ENCODE measurements at places on chromosomes 2 and 18. TPM values are rescaled to one million over a fixed set of nuclear protein-coding genes. Genes with fewer than 3 reads are reported as not detected.

DNA sequence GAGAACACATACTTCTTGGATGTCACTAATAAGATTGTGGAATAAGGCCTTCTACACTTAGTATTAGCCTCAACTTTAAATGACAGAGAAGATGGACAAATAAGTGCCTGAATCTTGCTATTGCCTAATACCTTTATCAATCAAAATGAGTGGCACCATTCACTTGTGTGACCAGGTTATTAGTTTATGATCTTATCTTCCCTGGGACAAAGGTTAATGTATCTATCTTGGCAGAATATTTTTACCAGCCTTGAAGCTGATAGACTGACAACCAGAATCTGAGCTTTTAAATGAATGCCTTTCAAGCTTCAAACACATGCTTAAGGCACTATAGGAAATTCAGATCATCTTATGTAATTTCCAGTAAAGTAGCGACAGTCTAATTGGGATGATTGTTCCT, 202.9 kb downstream of the CCDC85A start:
- DNase-seq = no peak

DNA sequence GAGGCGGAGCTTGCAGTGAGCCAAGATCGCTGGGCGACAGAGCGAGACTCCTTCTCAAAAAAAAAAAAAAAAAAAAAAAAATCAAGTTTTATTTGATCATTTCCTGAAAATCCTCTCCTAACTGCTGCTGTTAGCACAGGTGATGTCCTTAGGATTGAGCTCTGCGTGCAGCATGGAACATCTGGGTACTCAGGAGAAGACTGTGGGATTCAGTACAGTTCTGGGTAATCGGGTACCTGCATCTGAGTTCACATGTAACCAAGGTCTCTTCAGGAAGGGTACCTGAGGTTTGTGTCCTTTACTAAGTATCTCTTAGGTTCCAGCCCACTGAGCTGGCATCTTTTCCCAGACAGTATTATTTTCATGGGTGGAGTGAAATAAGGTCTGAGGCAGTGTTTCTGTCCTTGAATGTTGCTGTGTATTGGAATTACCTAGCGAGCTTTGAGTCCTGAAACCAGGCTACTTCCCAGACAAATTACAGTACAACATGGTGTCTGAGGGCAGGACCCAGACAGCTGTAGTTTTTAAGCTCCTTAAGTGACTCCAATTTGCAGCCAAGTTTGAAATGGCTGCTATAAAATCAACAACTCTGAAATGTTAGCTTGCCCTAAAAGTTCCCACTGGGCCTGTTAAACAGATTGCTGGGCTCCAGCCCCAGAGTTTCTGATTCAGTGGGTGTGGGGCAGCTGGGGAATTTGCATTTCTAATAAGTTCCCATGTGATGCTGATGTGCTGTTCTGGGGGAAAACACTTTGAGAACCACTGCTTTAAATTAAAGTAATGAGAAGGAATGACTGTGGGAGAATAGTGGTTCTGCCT, 120.5 kb downstream of the PMAIP1 start:
- no peak for DNase-seq

DNA sequence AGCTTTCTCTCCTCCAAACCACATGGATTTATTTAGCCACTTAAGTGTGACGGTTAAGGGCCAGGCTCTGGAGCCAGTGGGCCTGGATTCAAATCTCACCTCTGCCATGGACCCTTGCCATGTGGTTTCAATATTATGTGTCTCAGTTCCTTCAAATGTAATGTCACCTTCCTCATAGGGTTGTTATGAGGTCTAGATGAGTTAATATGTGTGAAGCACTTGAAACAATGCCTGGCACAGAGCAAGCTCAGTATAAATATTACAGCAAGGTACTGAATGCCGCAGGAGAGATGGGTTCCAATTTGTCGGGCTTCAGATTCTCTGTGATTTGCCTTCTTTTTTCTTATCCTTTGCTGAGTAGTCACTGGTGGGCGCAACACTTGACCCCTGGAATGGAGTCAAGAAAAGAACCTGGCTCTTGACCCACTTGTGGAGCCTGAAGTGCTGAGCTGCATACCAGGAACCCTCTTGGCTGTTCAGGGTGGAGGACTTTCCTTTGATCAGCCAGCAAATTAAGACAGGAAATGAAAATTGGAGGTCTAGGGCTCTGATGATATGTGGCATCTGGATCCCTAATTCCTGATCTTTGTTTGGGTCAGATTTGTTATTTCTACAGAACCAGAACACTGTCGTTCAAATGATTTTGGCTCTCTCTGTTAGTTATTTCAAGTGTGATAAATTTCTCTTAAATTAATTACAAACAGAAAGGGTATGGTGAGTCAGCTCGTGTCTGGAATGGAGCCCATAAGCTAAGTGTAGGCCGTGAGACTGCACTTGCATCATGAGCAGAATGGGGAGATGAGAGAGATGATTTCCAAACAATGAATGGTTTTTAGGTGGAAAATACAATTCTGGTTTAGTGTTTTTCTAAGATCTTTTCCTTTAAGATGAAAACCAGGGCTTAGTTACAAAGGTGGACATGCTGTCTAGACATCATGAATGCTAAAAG, 293.0 kb downstream of the KCNS3 start:
- DNase-seq = peak; percentile 5

GRCh38 chr2:46950314-46950713, 34.7 kb upstream of the MCFD2 start:
- DNase-seq = no peak

DNA sequence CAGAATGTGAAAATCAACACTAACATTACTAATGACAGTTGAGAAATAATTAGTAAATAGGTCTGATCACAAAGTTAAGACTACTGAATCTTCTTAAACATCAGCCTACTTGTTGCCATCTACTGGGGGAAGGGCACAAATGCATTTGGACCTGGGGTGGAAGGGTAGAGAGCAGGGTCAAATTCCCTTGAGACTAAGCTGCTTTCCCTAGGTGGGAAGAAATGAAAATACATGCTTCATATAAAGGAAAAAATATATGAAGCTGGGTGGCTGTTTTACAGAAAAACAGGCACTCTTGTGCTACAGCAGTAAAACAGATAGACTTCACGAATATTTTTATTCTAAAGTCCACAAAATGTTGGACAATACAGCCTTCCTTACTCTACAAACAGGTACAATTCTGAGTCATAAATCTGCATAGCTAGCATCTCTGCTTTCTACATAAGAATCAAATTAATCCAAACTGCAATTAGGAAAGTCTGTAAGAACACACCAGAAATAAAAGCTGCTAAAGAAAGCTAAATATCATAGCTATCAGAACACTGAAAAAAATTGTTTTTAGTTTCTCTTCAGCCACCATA, 10.9 kb downstream of the TRIP12 start:
- DNase-seq = no peak

GRCh38 chr18:48310999-48311398, 98.2 kb downstream of the ZBTB7C start:
- DNase-seq = no peak

- DNase-seq = no peak
These were observed 25.6 kb upstream of the CYRIA start for GRCh38 chr2:16691261-16691660.

SLC39A6 gene
- 61.9 TPM for total RNA-seq

IL36G gene
- total RNA-seq = not detected

UGT1A7 gene
- total RNA-seq = not detected

DNA sequence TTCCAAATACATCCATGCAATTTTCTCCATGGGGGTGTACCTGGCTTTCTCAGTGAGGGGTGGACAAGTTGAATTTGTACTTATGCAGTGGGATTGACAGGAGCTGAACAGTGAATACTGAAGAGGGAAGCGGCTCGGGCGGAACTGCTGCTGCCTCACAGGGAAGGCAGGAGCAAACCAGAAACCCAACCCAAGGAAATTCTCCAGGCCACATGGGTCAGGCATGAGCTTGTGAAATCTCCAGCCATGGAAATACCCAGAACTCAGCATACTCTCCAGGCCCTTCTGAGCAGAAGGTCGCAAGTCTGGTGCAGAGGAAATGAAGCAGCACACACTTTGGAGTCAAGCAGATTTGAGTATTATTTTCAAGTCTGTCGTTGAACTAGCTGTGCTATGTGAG, 26.5 kb upstream of the INO80C start:
- DNase-seq = no peak

KIAA2012 gene
- 0.25 TPM for total RNA-seq

- DNase-seq = peak; percentile 34
These were observed 420 bp downstream of the PIGN start for GRCh38 chr18:62186499-62186773.

- no peak for DNase-seq
These were observed 53.2 kb downstream of the NEB start for GRCh38 chr2:151681051-151681450.

TMEM247 gene
- total RNA-seq = not detected

DNA sequence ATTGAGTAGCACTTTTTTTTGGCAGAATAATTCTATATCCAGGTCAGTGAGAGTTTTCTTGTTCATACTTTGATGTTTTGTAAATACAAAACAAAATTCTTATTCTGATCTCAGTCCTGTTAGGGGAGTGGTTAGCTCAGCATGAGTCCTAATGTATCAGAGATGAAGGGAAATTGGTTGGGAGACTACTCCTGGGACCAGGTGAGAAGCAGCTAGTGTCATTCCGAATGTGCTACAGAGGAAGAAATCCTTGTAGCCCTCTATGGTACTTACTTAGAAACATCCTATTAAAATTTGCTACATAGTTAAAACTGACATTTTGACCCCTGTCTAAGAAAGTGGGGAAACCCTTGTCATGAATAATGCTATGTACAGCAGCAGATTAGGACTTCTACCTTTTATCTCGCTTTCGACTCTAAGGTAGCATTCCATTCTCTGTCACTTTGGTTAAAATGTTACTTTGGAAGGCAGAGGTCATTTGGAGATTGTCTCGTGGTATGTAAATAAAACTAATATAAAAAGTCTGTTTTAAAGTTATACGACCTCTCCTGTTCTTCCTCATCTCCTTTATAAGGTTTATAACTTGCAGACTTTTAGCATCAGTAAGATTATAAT, 65.8 kb downstream of the PARD3B start:
- no peak for DNase-seq

DNA sequence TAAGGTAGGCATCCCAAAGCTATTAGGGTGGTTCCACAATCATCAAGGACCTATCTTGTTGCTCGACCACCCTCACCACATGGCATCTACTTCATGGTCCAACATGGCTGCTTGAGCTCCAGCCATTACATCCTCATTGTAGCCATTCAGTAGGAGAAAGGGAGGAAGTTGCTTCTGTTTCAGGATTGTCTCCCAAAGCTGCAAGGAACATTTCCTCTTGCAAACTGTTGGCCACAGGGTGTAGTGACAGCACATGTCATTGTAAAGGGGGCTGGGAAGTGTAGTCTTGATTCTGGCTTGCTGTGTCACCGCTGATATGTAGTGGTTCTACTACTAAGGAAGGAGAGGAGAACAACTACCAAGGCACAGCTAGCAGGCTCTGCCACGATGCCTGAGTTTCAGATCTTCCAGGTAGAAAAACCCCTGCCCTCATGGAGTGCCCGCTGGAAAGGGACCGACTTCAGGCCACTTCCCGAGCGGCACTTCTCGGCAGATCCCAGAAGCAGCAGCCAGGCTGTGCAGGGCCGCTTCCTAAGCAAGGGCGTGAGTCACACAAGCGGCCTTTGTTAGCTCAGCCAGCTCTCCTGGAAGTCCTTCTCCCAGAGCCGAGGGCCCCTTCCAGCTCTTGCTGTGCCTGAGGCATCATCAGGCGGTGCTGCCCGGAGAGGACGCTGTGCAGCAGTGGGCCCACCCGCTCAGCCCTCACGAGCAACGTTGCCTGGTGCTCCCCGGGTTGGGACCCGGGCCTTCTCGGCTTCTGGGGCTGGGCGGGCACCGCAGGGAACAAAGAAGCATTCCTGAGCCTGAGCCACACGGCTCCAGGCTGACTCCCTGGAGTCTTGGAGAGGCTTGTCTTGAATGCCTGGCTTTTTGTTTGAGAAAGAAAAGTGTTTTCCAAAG, 58.2 kb downstream of the HS6ST1 start:
- DNase-seq = peak; percentile 74

STARD6 gene
- total RNA-seq = 0.24 TPM

DNA sequence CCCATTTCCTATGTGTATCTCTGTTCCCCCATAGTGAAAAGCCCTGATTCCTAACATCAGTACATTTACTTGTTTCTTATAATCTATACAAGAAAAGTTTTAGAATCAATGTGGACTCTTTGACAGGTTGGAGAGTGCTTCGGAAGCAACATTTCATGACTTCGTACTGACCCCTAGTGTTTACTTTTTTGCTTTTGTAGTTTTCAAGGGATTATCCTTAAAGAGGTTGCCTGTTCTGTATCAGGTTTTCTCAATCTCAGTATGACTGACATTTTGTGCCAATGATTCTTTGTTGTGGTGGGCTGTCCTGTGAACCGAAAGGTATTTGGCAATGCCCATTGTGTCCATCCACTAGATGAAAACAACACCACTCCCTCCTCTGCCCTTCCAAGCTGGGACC, 43.3 kb upstream of the SERPINB2 start:
- peak; percentile 43 for DNase-seq

DNA sequence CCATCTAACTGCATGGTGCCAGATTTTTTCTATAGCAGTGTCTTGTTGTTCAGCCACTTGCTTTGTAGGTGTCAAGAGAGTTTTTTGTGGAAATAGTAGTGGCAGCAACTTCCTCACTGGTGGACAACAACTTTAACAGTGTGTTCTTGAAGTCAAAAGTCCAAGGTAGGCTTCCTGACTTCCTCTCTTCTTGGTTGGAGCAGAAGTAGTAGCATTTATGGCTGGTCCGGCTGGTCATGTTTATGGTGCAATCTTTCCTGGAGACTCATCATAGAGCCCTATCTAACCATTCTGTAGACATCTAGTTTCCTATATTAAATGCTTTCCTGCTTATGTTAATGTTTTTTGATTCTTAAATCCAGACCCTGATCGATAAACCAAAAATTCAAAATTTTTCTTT, 11.7 kb downstream of the GPR75 start:
- DNase-seq = no peak

DNA sequence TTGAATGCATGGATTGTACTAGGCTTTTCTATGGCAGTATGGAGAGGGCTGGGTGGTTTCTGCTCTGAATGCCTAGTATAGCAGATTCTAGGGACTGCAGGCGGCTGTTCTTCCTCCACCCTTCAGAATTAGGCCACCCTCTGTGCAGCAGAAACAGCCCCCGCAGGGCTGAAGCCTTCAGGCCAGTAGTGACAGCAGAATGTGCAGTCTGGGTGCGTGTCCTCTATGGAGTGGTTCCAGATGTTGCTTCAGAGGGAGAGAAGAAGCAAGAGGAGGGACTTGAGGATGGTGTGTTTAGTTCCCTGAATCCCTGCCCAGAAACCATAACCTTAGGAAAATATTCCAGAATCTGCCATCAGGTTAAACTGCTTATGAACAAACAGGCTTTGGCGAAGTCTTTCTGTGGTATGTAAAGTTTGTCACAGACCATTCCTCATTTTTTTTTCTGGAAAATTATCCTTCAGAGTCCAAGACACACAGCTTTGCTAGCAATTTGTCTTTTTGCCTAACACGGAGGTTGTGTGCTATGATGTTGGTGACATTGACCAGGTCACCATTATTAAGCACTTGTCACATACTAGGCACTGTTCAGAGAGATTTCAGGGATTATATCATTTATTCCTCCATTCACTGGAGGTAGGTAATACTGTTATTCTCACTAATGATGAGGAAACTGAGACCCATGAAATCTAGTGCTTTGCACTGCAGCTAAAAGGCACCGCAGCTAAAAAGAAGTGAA, 21.1 kb downstream of the CASP10 start:
- peak; percentile 49 for DNase-seq
